ENCODE measurements at places on chromosomes 6 and 20.

DNA sequence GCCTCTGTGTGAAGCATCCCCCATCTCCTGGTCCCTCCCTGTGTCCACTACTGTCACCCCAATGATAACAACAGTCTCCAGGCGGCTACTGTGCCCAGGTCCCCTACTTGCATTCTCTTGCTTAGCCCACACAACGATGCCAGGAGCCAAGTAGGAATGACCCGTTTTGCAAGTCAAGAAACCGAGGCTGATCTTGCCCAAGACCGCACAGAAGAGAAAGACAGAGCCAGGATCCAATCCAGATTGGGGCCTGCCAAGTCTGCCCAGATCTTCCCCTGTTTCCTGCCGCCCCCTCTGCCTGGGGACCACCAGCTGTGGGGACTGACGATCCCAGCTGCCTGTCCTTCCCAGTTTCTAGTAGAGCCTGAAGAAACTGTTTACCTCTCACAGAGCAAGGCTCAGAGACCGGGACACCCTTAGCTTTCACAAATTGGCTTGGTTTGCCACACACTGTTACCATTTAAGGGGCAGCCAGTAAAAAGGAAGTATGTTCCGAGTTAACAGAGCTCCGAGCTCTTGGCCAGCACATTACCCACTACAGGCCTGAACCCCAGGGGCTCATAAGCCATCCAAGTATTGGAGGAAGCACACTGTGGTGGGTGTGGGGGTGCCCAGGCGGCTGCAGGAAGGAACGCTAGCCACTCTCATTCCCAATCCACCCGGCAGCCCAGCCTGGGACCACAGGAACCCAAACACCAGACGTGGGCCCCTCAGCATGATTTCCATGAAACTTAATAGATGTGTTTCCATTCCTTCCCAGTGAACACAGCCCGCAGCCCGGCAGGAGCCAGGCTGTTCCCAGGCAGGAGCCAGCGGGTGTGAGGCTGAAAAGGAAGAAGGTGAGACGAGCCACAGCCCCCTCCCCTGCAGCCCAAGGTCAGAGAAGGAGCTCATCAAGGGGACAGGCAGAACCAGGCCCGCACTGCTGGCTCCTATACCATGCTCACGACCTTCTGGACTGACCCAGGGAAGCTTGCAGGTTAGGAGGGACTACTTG, 7.9 kb downstream of the KIAA1755 start:
- no peak for DNase-seq

GRCh38 chr20:25059866-25060465, 2.0 kb upstream of the ACSS1 start:
- no peak for DNase-seq

DNA sequence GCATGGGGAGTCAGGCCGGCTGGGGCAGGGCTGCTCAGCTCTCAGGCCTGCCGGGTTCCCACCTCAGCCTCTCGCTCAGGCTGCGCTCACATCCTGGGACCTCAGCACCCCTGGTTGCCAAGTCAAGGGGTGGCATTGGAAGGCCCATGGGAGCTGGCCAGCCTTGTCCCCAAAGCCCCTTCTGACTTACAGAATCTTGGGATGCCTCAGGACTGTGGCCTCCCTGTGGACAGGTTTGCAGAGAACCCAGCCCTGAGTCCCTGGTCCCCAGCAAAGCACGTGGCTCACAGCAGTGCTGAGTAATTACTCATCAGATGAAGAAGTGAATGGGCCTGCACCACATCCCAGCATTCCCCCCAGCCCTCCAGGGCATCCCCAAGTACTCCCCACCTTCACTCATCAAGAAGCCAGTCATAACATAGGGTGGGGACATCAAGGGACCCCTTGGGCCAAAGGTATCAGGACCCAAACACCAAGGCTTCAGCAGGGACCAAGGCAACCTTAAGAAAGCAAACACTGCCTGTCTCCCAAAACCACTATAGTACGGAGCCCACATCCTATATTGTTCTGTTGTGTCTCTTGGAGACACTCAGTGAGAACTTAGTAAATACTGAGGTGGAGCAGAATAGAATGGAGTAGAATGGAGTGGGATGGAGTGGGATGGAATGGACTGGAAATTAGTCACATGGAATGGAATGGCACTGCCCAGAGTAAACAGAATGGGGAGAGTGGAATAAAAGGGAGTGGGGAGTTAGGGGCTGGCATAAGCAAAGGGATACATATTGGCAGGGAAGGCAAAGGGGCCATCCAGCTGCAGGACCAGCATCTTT, 3.6 kb downstream of the PGC start:
- DNase-seq, result no peak

GRCh38 chr6:39393075-39393474, 70.6 kb upstream of the KCNK16 start:
- no peak for DNase-seq

DNA sequence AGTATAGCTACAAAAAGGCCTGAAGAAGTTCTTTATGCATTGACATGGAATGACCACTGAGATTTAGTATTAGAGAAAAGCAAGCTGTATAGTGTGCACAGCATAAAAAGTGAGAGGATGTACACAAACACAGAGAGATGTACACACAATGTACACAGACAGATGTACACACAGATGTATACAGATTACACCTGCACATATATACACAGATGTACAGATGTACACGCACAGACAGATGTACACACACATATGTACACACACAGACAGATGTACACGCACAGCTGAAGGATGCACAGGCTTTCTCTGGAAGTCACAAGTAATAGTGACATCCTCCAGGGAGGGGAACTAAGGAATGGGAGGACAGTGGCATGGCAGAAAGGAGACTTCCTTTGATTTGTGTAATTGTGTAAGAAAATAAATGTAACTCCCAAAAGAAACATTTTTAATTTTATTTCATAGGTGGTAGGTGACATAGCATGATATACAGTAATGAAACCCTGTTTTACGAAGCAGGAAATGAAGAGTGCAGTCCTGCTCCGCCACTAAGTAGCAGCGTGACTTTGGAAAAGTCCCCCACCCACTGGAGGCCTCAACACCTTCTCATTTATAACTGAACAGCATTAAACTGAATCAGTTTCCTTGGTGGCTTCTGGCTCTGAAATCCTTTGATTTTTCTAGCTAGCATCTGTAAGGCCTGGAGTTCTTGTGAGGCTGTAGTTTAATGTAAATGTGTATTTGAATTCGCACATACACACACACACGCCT, 14.1 kb downstream of the NFATC2 start:
- no peak for DNase-seq

DNA sequence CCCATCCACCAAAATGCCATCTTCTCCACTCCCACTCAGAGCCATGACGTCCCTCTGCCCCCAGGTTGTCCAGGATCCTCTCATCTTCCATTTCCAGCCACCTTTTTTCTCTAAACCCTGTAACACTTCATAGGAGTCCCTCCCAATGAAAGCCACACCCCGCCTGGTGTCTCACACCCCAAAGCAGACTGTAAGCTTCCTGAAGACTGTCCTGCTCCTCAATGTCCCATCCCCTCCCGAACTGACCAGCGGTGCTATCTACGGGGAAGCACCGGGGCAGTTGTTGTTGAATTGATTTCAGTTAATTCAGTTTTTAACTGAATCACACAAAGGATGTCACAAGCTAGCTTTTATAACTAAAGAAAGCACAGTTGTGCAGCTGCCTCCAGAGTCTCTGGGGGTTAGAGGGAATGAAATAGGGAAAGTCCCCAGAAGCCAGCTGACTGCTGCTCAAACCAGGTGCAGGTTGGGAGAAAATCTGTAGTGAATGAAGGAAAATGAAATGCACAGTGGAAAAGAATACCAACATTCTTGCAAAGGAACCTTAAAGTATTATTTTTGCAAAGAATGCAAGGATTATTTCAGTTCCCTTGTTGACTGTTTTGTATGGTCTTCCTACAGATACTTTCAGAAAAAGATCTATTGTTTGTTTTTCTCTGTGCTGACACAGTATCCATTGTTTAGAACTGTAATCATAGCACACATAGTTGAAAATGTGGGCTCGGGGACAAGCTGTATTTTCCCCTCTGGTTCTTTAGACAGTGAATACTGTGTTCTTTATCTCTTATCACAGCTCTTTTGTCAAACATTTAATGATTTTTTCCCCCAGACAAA, 222.6 kb upstream of the QKI start:
- DNase-seq, result peak; percentile 60

GRCh38 chr6:98067375-98067774, 767.0 kb upstream of the POU3F2 start:
- DNase-seq, result no peak

- no peak for DNase-seq
Observed at GRCh38 chr6:25343984-25344383, 64.8 kb downstream of the CARMIL1 start.

GRCh38 chr6:83985308-83985713, 48.3 kb upstream of the MRAP2 start:
- DNase-seq, result no peak

Measured in myocyte (in vitro differentiated cells).